ENCODE measurements at places on chromosomes 7 and 10.

GRCh38 chr10:3935141-3935540, 150.1 kb upstream of the KLF6 start:
- peak; percentile 63 for DNase-seq

DNA sequence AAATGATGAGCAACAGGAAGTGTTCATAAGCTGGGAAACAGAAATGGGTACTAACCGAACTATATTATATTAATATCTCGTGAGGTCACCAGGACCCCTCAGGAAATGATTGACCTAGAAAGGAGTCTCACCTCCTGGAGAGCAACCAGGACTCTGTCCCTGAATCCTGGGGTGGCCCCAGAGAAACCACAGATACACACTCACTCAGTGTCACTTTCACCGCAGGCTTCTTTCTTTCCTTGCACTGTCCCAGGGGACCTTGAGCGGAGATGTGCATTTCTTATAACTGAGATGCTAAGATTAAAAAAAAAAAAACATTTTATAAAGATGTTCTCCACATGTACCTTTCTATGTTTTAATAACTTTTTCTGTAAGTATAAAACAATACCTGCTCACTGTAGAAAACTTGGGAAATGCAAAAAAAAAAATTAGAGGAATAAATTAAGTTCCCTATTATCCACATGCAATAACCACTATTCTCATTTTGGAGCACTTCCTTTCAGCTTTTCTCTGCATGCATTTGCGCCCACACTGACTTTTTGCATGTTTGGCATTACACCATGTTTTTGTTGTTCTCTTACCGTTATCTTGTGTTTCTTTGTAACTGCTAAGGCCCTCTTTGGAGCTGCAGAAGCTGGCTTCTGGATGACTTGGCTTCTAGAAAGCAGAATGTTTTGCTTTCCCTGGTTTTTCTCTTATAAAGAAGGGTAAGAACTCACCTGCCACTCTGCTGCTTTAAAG, 15.0 kb downstream of the NOD1 start:
- DNase-seq, result no peak

DNA sequence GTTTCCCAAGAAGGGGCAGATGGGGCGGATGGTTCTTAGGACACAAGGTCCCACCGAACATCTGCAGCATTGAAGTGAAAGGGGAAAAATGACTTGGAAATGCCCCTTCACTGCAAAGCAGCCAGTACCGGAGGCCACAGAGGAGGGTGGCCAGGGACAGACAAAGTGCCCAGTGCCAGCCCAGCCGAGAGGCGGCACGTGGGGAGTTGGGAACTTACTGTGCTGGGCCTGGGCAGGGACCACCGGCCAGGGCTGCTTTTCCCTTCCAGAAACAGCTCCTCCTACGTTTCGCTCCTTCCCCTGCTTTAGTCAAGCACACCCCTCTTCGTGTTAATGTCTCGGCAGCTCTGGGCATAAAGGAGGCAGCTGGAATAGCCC, 129.2 kb downstream of the TNS3 start:
- no peak for DNase-seq

- no peak for DNase-seq
These were observed 92.9 kb upstream of the HDAC9 start for GRCh38 chr7:18402488-18403183.

DNA sequence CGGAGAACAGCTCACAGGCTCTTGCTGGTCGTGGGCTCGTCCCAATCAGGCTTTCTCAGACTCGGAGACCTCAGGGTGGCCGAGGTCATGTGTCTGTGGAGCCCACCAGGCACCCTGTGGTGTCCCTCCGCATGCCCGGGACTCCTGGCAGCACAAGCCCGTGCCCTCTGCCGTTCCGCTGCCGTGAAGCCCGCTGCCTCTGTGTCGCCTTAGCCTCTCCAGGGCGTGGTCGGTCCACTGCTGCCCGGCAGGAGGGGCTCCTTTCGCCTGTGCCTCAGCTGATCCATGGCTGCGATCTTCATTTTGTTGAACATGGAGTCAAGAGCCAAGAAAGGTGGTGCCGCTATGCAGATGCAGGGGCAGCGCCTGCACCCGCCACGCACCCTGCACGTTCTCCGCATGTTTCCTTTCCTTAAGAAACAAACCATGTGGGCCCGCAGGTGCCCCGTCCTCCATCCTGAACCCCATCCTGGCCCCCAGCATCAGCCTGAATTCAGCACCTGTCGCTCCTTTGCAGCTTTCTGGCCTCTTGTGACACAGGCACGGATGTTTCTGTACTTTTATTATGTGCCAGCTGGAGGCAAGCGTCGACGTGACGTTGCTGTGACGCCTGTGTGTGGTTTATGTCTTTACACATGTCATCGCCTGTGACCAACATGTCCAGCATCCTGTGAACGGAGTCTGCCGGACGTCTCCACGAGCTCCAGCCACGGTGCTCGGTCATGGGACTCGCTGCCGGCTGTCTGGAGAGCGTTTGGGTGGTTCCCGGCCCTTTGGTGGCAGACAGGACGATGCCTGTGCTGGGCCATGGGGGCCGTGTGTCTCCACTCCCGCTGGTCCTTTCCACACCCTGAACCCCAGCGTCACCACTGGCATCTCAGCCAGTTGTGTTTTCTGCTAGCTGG, 69.9 kb downstream of the NKX6-2 start:
- peak; percentile 68 for DNase-seq

DNA sequence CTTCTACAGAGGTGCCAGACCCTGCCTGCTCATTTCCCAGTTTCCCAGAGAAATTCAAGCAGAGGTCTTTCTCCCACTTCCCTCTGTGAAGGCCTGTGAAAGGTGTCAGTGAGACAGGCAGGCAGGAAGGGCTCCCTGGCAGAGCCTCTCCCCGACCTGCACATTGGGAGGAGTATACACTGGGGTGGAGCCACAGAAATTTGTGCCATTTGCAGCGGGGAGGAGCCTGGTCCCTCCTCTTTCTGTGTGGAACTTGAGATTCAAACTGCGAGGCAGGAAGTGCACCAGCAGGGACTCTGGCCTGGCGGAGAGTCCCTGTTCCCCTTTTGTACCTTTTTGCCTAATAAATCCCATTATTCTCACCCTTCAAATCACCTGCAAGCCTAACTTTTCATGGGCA, 54.6 kb upstream of the OPN4 start:
- DNase-seq, result no peak

GRCh38 chr10:101217450-101218281, 11.6 kb downstream of the LBX1 start:
- no peak for DNase-seq

GRCh38 chr7:95199779-95200558, 124.4 kb downstream of the PON1 start:
- DNase-seq, result peak; percentile 48
